ENCODE measurements at places on chromosomes 7 and 10.

GRCh38 chr7:34131371-34131770 is 226.0 kb downstream of the BMPER start:
- no peak for DNase-seq

DNA sequence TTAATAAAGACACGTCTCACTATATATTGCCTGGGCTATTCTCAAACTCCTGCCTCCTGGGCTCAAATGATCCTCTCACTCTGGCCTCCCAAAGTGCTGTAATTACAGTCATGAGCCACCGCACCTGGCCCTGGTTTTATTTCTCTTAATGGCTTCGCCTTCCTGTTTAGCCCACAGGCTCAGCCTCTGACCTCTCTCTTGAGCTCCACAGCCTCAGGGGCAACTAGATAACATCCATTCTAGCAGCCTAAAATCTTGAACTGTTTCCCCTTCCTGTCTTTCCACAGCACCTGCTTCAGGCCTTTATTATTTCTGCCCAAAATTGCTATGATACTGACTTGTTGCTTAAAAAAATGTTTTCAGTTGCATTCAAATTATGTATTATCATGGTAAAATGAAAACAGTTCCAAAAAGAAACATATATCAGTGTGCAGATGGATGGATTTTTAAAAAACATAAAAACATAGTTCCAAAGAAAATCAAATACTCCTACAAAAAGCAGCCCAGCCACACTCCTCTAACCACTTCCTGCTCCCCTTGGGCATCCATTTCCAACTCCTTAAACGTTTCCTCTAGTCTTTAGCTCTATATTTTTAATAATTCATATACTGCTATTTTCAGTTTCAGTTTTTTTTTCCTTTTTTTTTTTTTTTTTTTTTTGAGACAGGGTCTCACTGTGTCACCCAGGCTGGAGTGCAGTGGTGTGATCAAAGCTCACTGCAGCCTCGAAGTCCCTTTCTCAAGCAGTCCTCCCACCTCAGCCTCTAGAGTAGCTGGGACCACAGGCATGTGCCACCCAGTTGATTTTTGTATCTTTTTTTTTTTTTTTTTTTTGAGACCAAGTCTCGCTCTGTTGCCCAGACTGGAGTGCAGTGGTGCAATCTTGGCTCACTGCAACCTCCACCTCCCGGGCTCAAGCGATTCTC is 5.1 kb upstream of the BAZ1B start:
- DNase-seq: no peak

- DNase-seq: no peak
Measured at GRCh38 chr10:122173337-122173736, 97.8 kb upstream of the BTBD16 start.

DNA sequence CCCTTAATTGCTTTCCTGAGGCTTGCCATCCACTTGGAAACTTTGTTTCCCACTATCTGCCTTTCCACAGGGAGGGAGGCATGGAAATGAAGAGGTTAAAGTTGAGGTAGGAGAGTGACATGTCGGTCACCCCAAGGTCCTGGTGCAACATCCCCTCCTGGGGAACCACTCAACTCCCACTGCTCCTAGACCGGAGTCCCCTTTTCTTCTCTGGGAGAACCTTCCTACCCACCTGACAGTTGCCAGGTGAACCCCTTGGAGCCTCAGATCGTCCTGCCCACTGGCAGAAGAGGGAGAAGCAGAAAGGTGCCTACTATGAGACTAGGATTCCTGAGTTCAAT is 21.7 kb downstream of the IMPDH1 start:
- no peak for DNase-seq

DNA sequence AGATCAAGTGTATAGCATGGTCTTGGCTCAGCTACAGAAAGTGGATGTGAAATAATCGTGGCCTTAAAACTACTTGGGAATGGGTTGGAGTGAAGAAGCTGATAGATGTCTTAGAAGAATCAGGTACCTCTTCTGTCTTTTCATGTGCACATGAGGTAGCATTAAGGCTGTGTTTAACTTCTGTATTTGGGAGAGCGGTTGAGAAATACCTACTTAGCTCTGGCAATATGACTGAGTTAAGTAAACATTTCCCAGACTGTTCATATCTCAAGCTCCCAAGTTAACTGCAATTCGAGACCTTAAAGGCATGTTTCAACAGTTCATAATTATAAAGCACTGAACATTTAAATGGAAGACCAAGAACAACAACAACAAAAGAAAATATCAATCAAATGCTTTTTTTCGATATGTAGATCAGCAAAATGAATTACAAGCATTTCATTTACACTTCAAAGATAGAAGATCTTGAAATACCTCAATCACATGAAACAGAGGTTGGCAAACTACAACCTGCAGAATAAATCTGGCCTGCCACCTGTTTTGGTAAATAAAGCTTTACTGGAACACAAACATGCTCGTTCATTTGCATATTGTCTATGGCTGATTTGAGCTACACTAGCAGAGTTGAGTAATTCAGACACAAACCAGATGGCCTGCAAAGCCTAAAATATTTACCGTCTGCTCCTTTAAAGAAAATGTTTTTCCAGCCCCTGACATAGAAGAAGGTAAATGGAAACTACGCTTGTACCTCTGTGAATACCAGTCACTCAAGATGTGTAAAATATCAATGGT is 337.1 kb upstream of the GLI3 start:
- no peak for DNase-seq

DNA sequence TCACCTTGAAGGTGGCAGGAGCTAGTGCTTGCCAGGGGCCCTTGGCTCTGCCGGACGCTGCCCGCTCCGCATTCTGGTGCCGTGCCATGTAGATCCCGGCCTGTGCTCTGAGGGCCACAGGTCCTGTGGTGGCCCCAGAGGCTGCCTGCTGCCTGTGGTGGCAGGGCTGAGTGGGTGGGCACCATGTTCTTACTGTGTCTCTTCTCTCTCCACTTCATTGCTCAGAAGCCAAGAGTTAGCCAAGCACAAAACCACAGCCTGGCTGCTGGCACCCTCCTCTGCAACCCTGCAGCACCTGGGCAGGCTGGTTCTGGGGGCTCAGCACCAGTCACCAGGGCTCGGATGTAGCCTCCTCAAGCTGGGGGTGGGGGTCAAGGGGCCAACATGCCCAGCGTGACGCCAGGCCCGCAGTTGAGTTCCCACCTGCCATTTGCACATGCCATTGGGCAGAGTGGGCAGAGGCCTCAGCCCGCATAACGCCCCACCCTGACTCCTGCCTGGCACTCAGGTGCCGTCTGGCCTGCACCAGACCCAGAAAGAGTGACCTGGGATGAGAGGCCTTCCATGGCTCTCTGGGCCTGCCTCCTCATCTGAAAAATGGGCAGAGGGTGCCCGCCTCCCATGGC is 16.3 kb downstream of the ZMIZ1 start:
- DNase-seq: no peak

GRCh38 chr7:26090927-26091519 is 61.0 kb upstream of the NFE2L3 start:
- no peak for DNase-seq

DNA sequence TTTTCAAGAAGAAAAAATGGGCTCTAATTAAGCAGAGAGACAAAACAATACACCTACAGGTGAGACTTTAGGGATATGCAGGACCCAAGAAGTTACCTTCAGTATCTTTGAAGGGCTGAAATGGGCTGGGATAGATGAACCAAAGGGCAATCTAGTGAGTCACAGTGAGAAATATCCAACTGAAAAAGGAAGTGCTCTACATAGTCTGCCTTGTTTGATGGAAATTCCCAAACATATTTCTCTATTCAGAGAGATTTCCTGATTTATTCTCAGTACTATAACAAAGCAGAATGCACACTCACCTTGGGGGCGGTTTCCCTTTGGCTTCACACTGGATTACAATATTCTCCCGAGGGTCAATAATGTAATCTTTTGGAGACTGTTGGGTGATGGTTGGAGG is 104.1 kb upstream of the LAMB4 start:
- DNase-seq: no peak

DNA sequence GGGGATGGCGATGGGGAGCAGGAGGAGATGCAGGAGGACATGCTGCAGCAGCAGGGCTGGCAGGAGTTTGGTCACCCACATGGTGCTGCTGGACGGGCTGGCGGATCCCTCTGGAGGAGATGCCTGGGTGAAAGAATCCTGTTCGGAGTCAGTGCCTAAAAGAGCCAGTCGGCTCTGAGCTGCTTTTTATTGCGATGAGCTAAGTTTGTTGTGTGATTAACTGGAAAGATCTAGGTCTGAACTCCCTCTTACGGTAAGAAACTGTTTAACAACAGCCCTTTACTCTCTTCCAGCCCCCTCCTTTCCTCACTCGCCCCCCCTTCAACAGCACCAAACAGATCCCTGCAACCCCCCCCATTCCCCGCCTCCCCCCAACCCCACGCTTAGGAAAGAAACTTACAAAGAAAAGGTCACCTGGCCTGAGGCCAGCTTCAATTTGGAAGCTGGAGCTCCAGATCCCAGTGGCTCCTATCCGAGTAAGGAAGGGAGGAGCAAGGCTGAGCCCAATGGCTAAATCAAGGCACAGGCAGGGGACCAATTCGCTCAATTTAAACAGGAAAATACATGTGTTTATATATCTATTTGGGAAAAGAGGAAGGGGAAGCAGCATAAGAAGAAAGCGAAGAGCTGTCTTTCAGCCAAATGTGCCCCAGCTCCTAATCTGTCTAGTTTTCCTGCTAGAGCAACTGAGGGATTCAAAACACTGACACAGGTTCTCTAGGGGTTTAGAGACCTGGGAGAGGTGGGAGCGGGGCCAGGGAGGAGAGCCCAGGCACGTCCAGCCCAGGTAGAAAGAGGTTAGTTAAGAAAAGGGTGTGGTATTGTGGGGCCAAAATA is at the start of gene HGF:
HGF (minus strand) TSS at position 157 of the 837 bp plus-strand sequence; CDS start at position 81, 76 bp downstream.
- DNase-seq: no peak

DNA sequence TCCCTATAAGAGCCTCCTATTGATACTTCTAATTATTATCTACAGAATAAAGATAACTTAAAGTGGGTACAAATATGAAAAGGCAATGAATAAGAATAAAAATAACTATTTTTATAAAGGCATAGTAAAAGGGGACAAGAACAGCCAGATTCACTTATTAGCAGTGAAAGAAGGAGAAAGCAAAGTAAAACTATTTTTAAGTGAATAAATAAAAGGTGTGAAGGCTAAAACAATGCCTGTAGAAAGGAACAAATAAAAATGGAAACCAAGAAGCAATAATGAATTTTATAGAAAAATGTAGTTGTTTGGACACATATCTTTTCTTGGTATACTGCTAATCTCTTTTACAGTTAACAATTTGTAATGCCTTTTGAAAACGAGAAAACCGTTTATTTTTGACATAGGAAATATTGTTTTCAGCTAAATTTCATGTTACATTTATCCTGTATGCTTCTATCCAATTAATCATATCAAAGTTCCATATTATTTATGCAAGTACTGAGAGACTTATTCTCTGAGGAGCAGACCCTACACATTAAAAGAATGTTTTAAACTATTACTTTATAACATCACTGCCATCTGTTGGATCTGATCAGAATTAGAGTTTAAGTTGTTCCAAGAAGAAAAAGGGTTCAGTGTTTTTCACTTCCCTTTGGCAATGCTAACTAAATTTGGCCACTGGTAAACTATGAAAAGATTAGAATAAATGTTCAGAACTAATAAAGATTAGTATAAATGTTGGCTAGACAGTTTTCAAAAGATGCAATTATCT is 59.1 kb downstream of the ARMC3 start:
- no peak for DNase-seq

All from stimulated activated CD4-positive, alpha-beta T cell treated with anti-CD3 and anti-CD28 coated beads, Interleukin-12 subunit alpha, Interleukin-12 subunit beta, amount 100 ng/mL, for 4 hours (primary cell).